ENCODE measurements at places on chromosomes 6 and 20. TPM values are rescaled to one million over a fixed set of nuclear protein-coding genes. Genes with fewer than 3 reads are reported as not detected.

EYS gene
- total RNA-seq, result 0.99 TPM

ZNF165 gene
- total RNA-seq, result 0.89 TPM

RSPH9 gene
- 0.69 TPM for total RNA-seq

CLVS2 gene
- not detected for total RNA-seq

ACTR5 gene
- total RNA-seq, result 10.6 TPM

ECT2L gene
- total RNA-seq, result not detected

CDK19 gene
- 30.7 TPM for total RNA-seq

DDX43 gene
- total RNA-seq, result not detected

CTAGE9 gene
- not detected for total RNA-seq
